ENCODE measurements at places on chromosomes 1 and 21. TPM values are rescaled to one million over a fixed set of nuclear protein-coding genes. Genes with fewer than 3 reads are reported as not detected.

FTCD gene
- polyA plus RNA-seq = 1.5 TPM

THEMIS2 gene
- polyA plus RNA-seq = 2.0 TPM

FAAP20 gene
- polyA plus RNA-seq = 42.0 TPM

HPDL gene
- 2.1 TPM for polyA plus RNA-seq

APCS gene
- polyA plus RNA-seq = not detected

FCGR1A gene
- polyA plus RNA-seq = 1.9 TPM

SPRR2F gene
- not detected for polyA plus RNA-seq

PHACTR4 gene
- polyA plus RNA-seq = 23.4 TPM

HCRTR1 gene
- 0.25 TPM for polyA plus RNA-seq

CALML6 gene
- 281 TPM for polyA plus RNA-seq

GSTM5 gene
- polyA plus RNA-seq = 16.6 TPM

SERPINC1 gene
- polyA plus RNA-seq = 0.16 TPM

CNKSR1 gene
- polyA plus RNA-seq = 4.2 TPM

DNA sequence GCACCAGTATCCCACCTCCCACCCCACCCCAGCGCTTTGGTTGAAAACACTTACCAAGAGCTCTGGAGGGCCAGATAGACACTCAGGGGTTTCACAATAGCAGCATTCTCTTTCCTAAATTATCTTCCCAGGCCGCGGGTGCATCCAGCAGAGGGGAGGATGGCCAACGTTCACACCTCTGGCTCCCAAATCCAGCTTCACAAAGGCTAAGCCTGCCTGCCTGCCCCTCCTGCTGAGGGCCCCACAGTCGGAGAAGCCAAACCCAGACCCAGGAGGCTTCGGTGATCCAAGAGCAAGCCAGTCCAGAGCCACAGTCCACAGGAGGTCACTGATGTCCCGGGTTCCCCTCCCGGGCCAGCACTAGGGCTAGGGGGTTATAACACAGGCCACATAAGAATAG lies 231.9 kb downstream of the TRABD2B start:
- DNase-seq = no peak

- no peak for DNase-seq
Measured at GRCh38 chr1:31617218-31617915, at the start of gene HCRTR1. Gene HCRTR1, plus strand, starts transcription at chr1:31617689. Its CDS starts 1,504 bp downstream, at chr1:31619193.

DNA sequence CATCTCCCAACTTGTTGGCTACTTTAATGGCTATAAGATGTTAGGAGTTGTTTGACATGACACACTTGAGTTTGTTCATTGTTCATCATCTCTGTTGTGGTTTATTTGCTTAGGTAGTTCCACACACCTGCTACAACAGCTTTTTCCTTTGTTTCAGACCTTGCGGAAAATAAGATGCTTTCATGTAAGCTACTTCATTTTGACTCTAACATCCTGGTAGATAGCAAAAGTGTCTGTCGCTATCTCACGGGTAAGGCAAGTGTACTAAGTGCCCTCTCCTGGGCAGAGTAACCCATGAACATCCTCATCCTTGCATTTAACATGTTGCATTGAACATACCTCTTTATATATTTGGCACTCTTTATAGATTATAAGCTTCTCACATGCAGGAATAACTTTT lies 1.6 kb upstream of the OR10T2 start:
- no peak for DNase-seq

- no peak for DNase-seq
Measured at GRCh38 chr1:51572365-51572764, 44.5 kb upstream of the OSBPL9 start.

DNA sequence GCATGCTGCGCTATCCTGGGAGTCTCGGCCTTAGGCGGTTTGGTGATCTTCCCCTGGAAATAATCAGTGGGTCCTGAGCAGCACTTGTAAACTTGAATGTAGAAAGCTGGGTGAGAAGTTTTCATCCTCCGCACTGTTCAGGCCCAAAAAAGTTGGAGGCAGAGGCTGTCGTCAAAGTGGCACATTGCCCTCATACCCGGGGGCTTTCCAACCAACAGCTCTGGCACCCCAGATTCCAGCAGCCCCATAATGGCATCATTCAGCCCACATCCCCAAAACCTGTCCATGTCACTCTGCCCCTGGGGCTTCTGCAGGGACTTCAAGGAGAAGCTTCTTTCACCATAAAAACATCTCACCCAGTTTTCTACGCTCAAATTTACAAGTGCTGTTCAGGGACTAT lies 59.3 kb downstream of the TOR1AIP2 start:
- no peak for DNase-seq

- DNase-seq = no peak
Measured at GRCh38 chr1:65149351-65150107, 1.5 kb downstream of the AK4 start.

GRCh38 chr1:244211559-244211944 lies 160.5 kb downstream of the ZBTB18 start:
- no peak for DNase-seq

GRCh38 chr1:20633190-20634064 lies at the start of gene PINK1:
Gene PINK1, plus strand, starts transcription at chr1:20633458. Its CDS starts 91 bp downstream, at chr1:20633549.
- DNase-seq = no peak

DNA sequence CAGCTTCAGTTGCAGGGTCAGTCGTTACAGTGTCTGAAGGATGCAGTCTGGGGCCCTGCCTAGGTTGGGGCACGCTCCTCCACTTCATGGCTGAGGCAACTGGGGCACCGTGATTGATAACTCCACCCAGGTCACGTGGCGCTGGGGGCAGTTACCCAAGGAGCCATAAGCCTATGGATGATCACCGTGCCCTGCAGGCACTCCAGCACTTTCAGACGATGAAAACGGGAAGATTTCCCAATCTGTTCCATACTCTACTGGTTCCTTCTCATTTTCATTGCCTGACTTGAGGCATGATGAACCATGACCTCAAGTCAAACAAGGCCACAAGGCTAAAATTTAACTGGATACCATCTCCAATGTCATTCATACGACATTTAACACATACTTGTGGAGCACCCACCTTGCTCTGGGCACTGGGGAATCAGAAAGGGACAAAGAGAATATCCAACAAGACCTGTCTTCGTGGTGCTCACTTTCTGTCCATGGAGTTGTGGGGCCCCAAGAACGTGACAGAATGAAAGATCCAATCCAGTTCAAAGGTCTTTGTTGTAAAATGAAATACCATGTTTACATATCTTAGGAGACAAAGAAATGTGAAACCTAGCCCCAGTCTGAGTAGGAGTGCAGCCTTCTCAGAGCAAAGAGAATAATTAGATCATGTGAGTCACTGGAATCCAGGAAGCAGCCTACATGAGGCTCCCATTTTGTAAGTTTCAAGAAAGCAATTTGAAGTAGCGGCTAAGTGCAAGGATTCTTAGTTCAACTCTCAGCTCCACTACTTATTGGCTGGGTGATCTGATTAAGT lies 39.4 kb upstream of the SPOCD1 start:
- DNase-seq = no peak

DNA sequence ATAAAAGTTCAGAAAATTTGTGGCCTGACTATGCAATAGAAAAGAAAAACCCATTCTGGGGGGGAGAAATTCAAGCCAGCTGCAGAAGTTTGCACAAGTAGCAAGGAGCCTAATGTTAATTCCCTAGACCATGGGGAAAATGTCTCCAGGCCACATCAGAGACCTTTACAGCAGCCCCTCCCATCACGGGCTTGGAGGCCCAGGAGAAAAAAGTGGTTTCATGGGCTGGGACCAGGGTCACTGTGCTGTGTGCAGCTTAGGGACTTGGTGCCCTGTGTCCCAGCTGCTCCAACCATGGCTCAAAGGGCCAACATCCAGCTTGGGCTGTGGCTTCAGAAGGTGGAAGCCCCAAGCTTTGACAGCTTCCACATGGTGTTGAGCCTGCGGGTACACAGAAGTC lies 42.0 kb downstream of the IL23R start:
- no peak for DNase-seq

- no peak for DNase-seq
Measured at GRCh38 chr1:38558500-38559445, 300.8 kb downstream of the RRAGC start.

GRCh38 chr21:46636181-46636512 lies 673 bp downstream of the PRMT2 start:
- no peak for DNase-seq

DNA sequence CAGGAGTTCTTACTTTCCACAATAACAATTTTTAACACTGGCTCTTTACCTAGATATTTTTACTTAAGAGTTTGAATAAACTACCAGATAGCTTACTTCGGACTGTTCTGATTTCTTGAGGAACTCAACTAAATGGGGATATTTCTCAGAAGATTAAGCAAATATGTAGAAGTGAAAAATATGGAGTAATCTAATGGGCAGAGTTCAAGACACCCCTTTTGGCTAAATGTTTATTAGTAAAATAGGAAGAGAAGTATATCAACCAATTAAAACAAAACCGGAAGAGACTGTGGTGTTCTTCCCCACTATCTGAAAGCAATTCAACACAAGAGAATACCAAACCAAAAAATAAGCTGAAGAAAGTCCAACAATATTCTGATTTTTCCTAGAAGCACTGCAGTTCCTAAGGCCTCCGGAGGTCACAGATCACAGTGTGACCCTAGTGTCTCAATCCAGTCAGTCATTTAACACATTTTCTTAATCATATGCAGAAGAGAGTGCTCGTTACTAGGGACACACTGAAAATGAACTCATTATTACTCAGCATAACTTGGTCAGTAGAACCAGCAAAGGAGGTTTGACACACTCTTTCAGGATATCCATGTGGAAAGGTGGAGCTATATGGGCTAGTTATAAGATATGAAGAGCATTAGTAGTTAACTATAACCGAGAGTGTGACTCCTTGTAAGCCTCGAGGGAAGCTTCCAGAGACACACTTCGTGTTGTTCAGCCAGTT lies 5.2 kb downstream of the SIPA1L2 start:
- DNase-seq = no peak

- DNase-seq = no peak
Measured at GRCh38 chr1:201354151-201354900, 23.2 kb downstream of the TNNT2 start.

- no peak for DNase-seq
Measured at GRCh38 chr1:92211166-92211565, 6.5 kb upstream of the C1orf146 start.

Data from forelimb muscle (tissue), 1 donor.